Activated CD4-positive, alpha-beta memory T cell treated with anti-CD3 and anti-CD28 coated beads for 36 hours (primary cell): ENCODE measurements at places on chromosomes 4 and X. TPM values are rescaled to one million over a fixed set of nuclear protein-coding genes. Genes with fewer than 3 reads are reported as not detected.
A peak's percentile ranks its signal among the peaks of the same experiment; 100 is the strongest.

DNA sequence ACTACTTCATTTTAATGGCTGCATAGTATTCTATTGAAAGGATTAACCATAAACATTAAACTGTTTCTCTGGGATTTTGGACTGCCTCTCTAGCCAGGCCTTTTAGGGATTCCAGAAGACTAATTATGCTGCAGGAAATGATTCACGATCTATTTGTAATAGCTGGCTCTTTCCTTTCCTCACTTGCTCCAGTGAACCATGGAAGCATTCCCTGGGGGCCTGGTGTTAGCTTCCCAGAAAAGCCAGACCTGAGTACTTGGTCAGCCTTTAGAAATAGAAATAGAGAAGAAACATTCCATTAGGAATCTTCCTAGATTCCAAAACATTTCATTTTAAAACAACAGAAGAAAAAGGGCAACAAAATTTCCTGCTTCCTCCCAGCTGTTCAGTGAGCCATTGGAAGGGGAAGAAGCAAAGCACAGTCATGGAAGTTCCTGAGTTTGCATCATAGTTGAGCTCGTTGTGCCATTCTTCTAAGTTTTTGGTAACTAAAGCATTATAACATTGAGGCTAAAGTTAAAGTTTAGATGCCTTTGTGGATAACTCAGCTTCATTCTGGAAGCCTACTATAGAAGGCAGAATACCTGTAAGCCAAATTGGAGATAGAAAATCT lies 83.5 kb downstream of the NPNT start:
- no peak for DNase-seq
- no peaks in the 10 kb centered on the region for H3K4me1 ChIP-seq
- no peaks in the 10 kb centered on the region for H3K27me3 ChIP-seq

DNA sequence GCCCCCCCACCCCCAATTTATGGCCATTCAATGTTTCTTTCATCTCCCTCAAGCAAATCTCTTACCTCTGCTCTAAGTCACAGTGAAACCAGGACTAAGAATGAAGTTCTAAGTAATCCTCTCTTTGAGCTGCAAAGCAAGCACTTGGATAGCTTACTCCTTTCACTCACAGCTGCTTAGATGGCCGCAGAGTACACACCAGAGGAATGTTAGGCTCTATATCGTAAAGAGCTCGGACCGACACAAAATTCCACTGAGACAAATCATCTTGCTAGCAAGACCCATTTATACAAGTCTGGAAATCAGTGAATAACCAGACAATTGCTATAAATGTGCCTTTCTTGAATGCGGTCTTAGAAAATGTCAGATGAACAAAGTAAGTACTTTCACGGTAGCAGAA lies 135.0 kb downstream of the IDS start:
- H3K36me3 ChIP-seq, result no peaks in the 10 kb centered on the region
- H3K27me3 ChIP-seq, result no peaks in the 10 kb centered on the region
- DNase-seq, result no peak
- H3K4me3 ChIP-seq, result no peak overlapping the region
- H3K4me1 ChIP-seq, result no peaks in the 10 kb centered on the region
- H3K27ac ChIP-seq, result no peak overlapping the region

- no peak overlapping the region for H3K27ac ChIP-seq
- no peaks in the 10 kb centered on the region for H3K27me3 ChIP-seq
- no peak for DNase-seq
- H3K36me3 ChIP-seq, result no peaks in the 10 kb centered on the region
- no peaks in the 10 kb centered on the region for H3K4me1 ChIP-seq
These were observed 109.3 kb downstream of the MAGEC2 start for GRCh38 chrX:142095651-142096245.

- H3K4me1 ChIP-seq, result no peaks in the 10 kb centered on the region
- DNase-seq, result no peak
- H3K27ac ChIP-seq, result no peak overlapping the region
- no peaks in the 10 kb centered on the region for H3K27me3 ChIP-seq
- H3K36me3 ChIP-seq, result no peaks in the 10 kb centered on the region
These were observed 190.9 kb downstream of the NDST4 start for GRCh38 chr4:114922592-114922933.

DNA sequence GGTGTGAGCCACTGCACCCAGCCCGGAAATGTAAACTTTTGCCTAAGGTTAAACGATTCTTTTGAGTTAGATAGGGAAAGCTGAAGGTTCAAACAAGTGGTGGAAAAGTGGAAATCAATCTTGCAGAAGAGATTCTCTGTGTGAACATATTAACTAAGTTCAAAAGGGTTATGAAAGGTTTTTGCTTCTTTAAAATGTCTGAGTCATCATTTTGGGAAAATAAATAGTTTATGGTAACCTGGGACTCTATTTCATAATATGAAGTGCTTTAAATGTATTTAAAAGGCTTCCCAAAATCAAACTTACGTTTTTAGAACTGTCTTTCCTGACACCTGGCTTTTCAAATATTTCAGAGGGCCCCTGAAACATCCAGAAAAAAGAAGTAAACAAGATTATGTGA lies 73.6 kb upstream of the MID1IP1 start:
- no peak for DNase-seq
- no peaks in the 10 kb centered on the region for H3K36me3 ChIP-seq
- no peak overlapping the region for H3K4me3 ChIP-seq
- H3K27ac ChIP-seq, result no peak overlapping the region
- no peaks in the 10 kb centered on the region for H3K4me1 ChIP-seq

GRCh38 chr4:122775039-122775438 lies 42.5 kb downstream of the BBS12 start:
- no peak for DNase-seq
- no peaks in the 10 kb centered on the region for H3K4me1 ChIP-seq
- H3K36me3 ChIP-seq, result no peaks in the 10 kb centered on the region
- H3K4me3 ChIP-seq, result no peak overlapping the region
- H3K27ac ChIP-seq, result no peak overlapping the region

- H3K4me1 ChIP-seq, result peaks cover 31% of the 10 kb centered on the region
- H3K36me3 ChIP-seq, result peaks cover 47% of the 10 kb centered on the region
- no peak for DNase-seq
These were observed 2.9 kb downstream of the TMSB4X start for GRCh38 chrX:12977761-12978204.

DNA sequence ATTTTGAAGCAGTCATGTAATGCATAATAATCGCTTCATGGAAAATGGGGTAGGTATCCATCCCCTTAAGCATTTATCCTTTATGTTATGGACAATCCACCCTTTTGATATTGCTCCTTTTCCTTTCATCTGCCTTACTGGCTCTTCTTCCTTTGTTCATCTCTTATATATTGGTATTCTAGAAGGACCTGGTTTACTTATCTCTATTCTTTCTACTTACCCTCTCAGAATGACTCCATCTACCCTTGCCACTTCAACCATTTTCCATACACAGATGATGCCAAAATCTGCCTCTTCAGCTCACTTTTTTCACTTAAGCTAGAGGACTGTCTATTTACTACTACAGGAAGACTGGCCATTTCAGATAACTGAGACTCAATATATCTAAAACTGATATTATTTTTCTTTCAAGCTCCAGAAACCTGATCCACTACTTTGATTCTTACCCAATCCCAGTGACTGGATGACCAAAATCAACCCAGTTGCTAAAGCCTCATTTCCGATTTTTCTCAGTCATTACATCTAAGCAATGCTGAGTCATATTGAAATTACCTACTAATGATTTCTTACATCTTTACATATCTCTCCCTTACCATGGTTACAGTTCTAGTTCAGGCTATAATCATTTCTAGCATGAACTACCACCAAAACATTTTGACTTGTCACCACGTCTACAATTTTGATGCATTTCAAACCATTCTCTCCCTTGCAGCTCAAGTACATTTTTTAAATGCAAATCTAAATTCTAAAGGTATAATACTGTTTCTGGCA lies 93.7 kb downstream of the FAAH2 start:
- no peak for DNase-seq
- H3K36me3 ChIP-seq, result peaks cover 41% of the 10 kb centered on the region
- no peaks in the 10 kb centered on the region for H3K27me3 ChIP-seq
- peaks cover 17% of the 10 kb centered on the region for H3K4me1 ChIP-seq
- peak overlapping the region; percentile 87 for H3K27ac ChIP-seq

DNA sequence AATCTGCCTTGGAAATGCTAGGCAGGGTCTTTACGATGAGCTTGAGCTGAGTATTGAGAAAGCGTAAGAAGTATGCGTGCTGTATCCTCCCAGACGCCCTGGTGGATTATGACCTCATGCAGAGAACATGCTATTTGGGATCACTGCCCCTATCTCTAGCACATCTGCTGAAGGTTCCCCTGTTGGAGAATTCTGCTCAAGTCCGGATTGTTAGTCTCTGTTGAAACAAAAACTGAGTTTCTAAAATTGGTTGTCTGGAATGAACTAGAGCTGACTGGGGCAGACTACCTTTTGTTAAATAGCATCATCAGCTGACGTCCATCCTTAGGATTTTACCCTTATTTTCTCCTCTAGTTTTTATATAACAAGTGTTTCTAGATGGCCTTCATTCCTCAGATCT lies 7.5 kb downstream of the FHDC1 start:
- DNase-seq, result no peak
- no peaks in the 10 kb centered on the region for H3K4me1 ChIP-seq
- no peaks in the 10 kb centered on the region for H3K36me3 ChIP-seq
- no peak overlapping the region for H3K27ac ChIP-seq

DNA sequence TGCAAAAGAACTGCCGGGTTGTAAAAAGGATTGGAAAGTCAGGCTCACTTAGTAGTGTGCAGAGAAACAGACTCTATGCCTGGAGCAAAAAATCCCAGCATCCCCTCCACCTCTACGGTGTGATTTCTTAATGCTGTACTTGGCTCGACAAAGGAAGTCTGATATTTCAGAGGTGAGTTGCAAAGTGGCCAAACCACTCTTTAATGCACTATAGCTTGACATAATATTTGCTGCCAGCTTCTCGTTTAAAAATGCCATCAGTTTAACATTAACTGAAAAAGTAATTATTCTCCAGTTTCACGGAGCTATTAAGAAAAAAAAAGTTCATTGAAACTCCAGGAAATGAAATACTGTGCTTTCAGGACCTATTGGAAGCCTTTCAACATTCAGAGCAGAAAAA lies 448.3 kb upstream of the ZFP42 start:
- DNase-seq, result no peak
- H3K4me1 ChIP-seq, result no peaks in the 10 kb centered on the region
- H3K36me3 ChIP-seq, result no peaks in the 10 kb centered on the region
- no peak overlapping the region for H3K4me3 ChIP-seq
- H3K27ac ChIP-seq, result no peak overlapping the region

DNA sequence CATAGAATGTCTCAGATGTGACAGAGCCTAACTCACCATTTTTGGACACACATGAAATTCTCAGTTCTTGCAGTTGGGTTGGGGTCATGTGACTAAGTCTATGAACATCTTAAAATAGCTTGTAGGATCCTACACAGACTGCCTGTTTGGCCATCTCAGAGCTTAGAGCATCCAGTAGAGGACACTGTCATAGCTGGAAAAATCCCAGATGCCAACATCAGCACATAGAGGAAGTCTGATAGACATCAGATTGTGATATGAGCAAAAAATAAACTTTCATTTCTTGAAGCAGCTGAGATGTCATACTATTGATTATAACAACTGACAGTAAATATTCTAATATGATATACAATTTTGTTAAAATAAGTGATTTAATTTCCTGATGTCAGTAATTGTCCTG lies 207.1 kb downstream of the TRAM1L1 start:
- H3K4me1 ChIP-seq, result no peaks in the 10 kb centered on the region
- no peaks in the 10 kb centered on the region for H3K36me3 ChIP-seq
- DNase-seq, result no peak
- H3K27ac ChIP-seq, result no peak overlapping the region

- H3K27ac ChIP-seq, result no peak overlapping the region
- no peak overlapping the region for H3K4me3 ChIP-seq
- no peak for DNase-seq
- no peaks in the 10 kb centered on the region for H3K4me1 ChIP-seq
- no peaks in the 10 kb centered on the region for H3K27me3 ChIP-seq
- H3K36me3 ChIP-seq, result no peaks in the 10 kb centered on the region
These were observed 347 bp downstream of the AMTN start for GRCh38 chr4:70518716-70519115.

GRCh38 chrX:19545651-19546050 lies 30.3 kb upstream of the MAP3K15 start:
- no peak for DNase-seq
- H3K27ac ChIP-seq, result no peak overlapping the region

DNA sequence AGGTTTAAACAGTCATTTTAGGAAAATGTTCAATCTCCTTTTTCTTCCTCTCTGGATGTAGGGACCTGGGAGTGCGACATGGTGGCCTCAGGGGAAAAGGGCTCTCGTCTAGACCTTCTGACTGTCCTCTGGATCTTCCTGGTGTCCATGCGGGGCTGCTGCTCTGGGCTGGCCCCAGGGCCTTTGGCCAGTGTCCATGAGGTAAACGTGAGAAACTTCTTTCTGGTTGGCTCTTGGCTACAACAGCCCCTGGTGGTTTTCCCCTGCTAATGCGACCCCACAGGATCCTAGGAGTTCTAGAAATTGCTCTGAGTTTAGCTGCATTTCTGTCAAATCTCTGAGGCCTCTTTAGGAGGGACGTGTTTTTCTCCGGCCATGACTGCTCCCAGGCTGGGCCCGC lies 85.7 kb downstream of the MFAP3L start:
- H3K27ac ChIP-seq, result no peak overlapping the region
- no peaks in the 10 kb centered on the region for H3K27me3 ChIP-seq
- no peaks in the 10 kb centered on the region for H3K4me1 ChIP-seq
- no peak for DNase-seq

DNA sequence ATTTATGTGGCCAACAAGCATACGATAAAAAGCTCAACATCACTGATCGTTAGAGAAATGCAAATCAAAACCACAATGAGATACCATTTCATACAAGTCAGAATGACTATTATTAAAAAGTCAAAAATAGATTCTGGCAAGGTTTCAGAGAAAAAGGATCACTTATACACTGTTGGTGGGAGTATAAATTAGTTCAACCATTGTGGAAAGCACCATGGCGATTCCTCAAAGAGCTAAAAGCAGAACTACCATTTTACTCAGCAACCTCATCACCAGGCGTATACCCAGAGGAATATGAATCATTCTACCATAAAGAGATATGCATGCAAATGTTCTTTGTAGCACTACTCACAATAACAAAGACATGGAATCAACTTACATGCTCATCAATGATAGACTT lies 478.7 kb upstream of the GALNTL6 start:
- no peak overlapping the region for H3K4me3 ChIP-seq
- no peak for DNase-seq
- no peaks in the 10 kb centered on the region for H3K27me3 ChIP-seq
- no peak overlapping the region for H3K27ac ChIP-seq
- H3K4me1 ChIP-seq, result no peaks in the 10 kb centered on the region

FGA gene
- not detected for total RNA-seq

SPANXN3 gene
- total RNA-seq, result not detected

CXorf65 gene
- total RNA-seq, result 12.6 TPM

SLAIN2 gene
- total RNA-seq, result 54.9 TPM

TMEM150C gene
- total RNA-seq, result not detected

RGN gene
- not detected for total RNA-seq

STATH gene
- total RNA-seq, result not detected

CLDN22 gene
- not detected for total RNA-seq

KCNIP4 gene
- not detected for total RNA-seq

STS gene
- 0.81 TPM for total RNA-seq

CENPVL3 gene
- total RNA-seq, result not detected

SAGE1 gene
- not detected for total RNA-seq

HSFX3 gene
- total RNA-seq, result not detected

FRMPD3 gene
- total RNA-seq, result not detected

KCND1 gene
- total RNA-seq, result 2.4 TPM

PNCK gene
- total RNA-seq, result 0.36 TPM
